ENCODE measurements at places on chromosomes 12 and 14.

- DNase-seq: no peak
Observed at GRCh38 chr14:37263656-37264236, 66.0 kb downstream of the MIPOL1 start.

DNA sequence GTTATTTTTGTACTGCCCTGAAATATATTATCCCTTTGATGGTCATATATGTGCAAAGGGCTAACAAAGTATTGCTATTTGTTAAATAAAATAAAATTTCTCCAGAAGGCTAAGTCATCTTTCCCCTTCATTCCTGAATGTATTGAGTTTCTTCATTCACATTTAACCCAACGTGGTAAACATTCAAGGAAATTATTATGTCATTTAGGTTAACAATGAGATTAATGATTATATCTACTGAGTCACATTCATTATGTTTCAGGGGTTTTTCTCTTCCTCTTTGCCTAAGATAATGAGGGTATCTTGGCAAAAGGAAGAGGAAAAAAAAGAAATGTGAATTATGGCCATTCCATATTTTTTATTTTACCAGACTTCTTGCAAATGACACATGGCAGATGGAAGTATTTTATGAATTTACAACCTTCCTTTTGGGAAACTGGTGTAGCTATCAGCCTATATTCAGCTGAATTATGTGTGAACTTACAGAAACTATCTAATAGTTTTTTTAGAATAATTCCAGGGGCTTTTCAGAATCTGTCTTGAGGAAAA lies 27.2 kb downstream of the TSPAN8 start:
- no peak for DNase-seq

DNA sequence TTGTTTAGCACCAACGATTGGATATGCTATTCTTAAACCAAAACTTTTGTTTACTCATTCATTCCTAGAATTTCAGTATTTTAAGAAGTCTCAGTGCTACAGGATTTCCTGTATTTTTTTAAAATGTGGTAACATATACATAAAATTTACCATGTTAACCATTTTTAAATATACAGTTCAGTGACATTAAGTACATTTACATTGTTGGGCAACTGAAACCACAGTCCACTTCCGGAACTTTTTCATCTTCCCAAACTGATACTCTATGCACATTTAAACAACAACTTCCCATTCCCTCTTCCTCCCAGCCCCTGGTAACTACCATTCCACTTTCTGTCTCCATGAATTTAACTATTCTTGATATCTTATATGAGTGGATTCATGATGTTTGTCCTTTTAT lies 30.3 kb downstream of the PDE3A start:
- no peak for DNase-seq

DNA sequence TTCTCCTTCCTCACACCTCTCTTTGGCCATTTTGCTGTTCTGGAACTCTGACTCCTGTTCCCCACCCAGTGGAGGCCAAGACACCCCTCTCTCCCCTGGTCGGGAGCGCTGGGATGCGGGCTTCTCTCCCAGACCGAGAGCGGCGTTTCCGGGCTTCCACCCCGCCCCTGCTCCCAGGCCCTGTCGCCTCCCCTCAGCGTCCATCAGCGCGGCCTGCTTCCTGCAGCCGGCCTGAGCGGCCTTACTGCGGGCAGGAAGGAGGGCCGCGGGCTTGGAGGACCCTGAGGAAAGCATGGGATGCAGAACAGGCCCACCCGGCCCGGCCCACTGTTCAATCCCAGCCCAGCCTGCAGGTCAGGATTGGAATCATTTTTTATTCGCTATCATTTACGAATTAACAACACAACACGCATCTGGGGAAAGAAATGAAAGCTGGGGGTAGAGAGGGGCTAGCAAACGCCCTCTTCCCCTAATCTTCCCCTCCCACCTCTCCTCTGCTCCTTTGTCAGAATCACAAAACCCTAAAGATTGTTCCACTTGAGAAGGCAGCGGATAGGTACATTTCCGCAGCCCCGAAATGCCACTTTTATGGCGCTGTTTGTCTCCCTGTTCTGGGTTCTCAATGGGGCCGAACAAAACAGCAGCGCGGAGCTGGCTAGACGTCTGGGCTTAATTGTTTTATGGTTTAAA lies 3.8 kb upstream of the HOXC8 start:
- DNase-seq: no peak

DNA sequence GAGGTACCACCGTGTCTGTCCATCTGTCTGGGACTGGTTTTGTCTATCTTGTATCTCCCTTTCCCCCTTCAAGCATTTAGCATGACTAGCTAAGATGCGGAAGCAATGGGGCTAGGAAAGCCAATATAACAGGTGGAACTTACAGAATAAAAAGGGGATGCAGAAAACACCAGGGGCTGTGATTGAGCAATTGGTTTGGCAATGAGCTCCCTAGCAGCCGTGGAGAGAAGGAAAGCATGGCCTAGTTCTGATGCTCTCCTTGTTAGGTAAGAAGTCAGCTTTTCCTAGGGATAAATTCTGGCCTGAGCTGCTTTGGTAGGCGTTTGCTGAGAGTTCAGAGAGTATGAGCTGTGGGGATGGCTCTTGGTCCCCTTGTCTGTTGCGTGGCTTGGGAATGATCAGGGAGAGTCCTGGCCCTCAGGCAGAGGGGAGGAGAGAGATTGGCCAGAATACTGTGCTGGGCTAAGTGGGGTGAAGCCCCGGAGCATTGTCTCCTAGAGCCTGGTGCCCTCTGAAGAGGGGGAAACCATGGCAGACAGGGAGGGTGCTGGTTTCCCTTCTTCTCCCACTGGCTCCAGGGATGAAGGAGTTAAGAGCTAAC lies 7.1 kb downstream of the SETD1B start:
- no peak for DNase-seq

DNA sequence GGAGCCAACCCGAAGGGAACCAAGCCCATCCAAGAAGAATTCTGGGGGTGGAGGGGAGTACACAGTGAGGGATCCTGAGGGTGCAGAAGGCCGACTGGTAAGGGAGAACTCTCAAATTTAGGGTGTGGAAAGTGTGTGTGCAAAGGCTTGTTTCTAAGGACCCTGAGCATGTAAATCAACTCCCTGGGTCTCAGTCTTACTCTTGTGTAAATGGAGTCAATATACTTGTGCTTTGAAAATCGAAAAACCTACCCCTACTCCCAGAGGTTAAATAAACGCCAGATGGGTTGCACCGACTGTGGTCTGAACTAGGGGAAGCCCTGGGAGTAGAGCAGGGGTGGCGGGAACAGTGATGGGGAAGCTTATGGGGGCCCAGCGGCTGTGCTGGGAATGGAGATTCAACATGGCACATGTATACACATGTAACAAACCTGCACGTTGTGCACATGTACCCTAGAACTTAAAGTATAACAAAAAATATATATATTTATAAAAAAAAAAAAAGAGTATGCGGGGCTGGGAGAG lies 6.0 kb downstream of the B4GALNT1 start:
- DNase-seq: no peak

DNA sequence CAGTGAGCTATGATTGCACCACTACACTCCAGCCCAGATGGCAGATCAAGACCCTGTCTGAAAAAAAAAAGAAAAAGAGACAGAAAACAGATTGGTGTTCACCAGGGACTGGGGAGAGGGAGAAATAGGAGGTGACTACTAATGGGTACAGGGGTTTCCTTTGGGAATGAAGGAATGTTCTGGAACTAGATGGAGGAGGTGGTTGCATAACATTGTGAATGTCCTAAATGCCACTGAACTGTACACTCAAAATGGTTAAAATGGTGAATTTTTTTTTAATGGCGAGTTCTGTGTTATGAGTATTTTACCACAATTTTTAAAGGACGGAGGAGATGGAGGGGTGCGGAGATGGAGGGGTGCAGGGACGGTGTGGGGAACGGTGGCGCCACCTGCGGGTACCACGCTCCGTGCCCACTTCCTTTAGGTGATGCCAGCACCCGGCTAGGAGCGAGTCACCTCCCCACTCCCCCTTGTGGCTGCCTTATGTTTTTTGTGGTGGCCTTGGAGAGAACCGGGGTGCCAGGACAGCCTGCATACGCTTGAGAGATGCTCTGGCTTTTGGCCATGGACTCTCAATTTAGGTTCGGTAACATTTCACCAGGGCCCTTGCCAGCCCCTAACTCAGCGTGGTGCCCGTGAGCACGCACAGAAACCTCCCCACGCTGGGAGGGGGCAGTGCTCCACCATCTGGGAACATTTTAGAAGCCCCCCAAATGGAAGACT lies 16.1 kb downstream of the UBC start:
- peak; percentile 42 for DNase-seq

DNA sequence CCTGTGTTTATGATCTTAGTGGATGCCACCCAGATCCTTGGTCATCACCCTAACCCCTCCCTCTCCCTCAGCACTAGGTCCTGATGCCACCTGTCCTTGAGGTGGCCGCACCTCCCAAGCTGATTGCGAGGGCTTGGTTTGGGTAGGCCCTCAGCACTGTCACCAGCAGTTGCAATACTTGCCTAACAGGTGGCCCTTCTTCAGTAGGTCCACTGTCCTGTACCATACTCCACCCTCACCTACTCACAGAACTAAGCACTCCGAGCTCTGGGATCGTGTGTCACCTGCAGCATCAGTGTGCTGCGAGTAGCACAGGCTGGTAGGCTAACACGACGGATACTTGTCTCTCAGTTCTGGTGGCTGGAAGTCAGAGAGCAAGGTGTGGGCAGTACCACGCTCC lies 14.0 kb upstream of the SERPINA12 start:
- no peak for DNase-seq

DNA sequence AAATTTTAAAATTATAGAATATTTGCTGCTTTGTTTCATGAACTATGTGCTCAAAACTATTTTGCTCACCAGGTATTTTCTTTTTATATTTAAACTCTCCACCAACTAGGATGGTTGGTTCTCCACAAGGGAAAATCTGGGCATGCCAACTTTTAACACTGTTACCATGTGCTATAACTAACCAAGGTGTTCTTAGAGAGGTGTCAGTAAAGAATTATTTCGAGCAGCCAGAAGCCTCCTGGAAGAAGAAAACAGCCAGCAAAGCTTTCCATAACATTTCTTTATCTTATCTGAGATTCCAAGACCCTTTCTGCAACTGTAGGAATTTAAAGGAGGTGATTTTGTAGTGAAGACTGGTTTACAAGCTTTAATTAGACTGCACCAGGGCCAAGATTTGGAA lies 97.3 kb downstream of the PRICKLE1 start:
- DNase-seq: no peak

Measured in astrocyte of the hippocampus (primary cell).